ENCODE measurements at places on chromosomes 5 and 9. TPM values are rescaled to one million over a fixed set of nuclear protein-coding genes. Genes with fewer than 3 reads are reported as not detected.

DNA sequence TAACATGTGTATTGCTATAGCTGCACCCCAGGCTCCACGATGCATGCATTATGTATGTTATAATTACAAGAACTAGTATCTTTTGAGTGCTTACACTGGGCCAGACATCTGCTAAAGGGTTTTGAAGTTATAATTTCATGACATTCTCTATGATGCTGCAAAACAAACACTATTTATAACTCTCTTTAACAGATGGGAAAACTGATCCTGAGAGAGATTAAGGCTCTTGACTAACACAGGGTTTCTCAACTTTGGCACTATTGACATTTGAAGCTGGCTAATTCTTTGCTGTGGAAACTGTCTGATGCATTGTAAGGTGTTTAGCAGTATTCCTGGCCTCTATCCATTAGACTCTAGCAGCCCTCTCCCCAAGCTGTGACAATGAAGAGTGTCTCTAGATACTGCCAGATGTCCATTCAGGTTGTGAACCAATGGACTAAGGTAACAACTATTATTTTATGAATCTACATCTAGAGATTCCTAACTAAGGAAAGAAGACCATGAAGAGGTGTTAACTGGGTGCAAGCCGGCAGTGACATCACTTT is 258.6 kb downstream of the ASTN2 start:
- DNase-seq = no peak

GRCh38 chr5:144206141-144206540 is 35.5 kb downstream of the KCTD16 start:
- DNase-seq = no peak

The WDR55 gene
- 31.1 TPM for total RNA-seq

DNA sequence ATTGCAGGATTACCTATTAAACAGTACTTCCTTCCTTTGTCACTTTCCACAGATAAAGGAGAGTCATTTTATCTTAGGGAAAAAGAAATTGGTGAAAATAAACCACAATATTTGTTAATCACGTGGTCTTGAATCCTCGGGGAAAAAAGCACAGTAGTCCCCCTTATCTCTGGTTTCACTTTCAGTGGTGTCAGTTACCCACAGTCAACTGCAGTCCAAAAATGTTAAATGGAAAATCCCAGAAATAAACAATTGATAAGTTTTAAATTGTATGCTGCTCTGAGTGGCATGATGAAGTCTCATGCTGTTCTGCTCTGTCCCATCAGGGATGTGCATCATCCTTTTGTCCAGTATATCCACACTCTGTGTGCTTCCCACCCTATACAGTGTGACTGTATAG is 405.2 kb upstream of the MPDZ start:
- DNase-seq = no peak

GRCh38 chr9:22039258-22039657 is 30.2 kb upstream of the CDKN2B start:
- DNase-seq = no peak

The GLRA1 gene
- not detected for total RNA-seq
